ENCODE measurements at places on chromosomes 7 and 10.

DNA sequence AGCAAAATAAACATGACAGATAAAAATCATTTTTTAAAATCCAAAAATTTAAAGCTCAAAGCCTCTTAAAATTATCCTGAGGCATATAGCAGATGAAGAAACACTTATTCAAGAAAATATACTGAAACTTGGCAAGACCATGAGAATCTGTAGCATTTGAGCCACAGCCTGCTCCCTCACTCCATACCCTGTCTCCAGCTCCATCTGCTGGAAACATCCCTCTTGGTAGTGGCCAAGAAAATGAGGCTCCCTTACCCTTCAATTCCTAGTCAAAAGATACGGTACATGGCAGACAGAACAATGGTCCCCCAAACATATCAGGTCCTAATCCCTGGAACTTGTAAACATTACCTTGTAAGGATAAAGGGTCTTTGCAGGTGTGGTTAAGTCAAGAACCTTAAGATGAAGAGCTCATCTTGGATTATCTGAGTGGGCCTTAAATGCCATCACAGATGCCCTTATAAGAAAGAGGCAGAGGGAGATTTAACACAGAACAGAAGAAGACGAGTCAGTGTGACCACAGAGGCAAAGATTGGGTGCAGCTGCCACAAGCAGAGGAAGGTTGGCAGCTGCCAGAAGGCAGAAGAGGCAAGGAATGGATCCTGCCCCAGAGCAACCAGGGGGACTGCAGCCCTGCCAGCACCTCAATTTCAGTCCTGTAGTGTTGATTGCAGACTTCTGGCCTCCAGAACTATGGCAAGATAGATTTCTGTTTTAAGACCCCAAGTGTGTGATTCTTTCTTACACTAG lies 149.4 kb downstream of the ZNF248 start:
- no peak for DNase-seq

GRCh38 chr7:135772639-135773222 lies 24.1 kb upstream of the FAM180A start:
- DNase-seq = no peak

- no peak for DNase-seq
These were observed 390.3 kb downstream of the MAGI2 start for GRCh38 chr7:79063019-79063698.

- DNase-seq = no peak
These were observed 8.3 kb downstream of the TLL2 start for GRCh38 chr10:96505150-96506136.

- DNase-seq = no peak
These were observed 167.6 kb downstream of the GRID1 start for GRCh38 chr10:86199041-86199440.

DNA sequence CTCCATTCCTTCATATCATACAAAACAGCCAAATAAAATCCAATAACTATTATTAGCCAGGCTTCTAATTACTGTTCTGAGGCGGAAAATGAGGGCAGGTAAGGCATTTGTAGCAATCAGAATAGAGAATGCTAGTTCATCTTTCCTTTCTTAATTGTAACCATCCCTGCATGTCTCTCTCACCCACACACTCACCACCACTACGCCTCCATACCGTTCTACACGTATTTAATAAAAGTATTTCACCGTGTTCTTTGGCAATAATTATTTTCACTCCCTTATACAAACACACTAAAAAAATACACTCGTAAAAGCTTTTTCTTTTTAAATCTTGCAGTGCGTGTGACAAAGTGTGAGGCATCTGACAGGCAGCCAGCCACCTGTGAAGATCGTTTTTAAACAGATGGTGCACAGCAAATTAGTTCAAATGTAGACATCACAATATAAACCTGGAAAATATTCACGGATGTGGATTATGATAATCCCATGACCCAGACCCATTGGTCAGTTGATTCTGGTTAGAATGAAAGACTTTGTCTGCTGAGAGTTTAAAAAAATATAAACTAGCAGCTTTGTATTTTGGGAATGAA lies 653.6 kb downstream of the REEP3 start:
- no peak for DNase-seq

DNA sequence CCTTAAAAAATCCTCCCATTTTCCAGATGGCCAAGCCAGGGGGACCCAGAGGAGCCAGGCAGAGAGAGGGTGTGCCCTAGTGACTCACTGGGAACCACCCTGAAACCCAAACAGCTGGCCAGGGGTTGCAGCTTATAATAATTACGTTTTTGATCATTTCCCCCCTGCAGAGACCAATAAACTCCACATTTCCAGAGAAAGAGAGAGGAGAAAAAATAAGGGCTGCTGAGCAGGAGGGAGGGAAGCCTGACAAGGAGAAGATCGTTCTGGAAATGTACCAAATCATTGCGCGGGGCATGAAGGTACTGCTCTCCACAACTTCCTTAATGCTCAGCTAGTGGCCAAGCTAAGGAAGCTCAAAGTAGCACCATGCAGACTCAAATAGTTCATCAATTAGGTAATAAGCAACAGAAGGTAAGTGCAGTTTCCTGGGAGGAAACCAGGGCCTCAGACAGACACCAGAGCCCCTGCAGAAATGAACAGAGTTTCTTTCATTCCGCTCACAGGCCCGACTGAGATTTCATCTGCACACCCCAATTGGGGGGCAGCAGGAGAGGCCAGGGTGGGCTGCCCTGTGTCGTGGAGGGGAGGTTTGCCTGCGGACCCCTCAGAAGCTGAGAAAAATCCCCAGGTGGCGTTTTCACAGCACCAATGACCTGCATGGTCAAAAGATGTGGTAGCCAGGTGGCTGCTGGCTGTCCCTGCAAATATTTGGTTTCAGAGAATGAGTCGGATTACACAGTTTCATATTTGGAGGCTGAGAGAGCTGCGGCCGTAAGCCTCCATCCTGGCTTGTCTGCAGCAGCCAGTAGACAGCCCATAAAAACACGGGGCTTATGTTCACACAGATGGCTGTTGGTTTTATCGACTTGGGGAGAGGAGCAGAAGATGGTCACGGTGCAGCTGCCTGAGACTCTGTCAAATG lies 153.2 kb upstream of the LYZL2 start:
- no peak for DNase-seq

- no peak for DNase-seq
These were observed 558.9 kb upstream of the MGMT start for GRCh38 chr10:128908099-128908498.

DNA sequence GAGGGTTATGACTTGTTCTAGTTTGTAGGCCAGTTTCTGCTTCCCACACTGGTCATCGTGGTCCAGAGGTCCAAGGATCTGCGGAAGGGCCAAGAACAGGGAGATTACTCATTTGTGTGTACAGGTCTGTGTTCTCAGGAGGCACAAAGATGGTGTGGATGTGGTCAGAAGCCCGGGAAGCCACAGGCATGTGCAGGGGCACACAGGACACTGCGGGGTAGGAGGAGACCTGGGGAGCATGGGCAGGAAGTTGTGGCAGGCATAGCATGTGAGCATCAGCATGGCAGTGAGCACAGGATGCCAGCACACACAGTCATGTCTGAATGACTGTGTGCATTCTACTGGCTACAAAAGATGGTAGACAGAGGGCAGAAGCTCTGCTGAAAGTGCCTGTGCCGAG lies 445.8 kb downstream of the PLXNA4 start:
- DNase-seq = no peak

- no peak for DNase-seq
These were observed 28.6 kb downstream of the PDSS1 start for GRCh38 chr10:26725837-26726727.

- no peak for DNase-seq
These were observed 31.8 kb upstream of the GPAM start for GRCh38 chr10:112215342-112215774.

GRCh38 chr10:119700321-119700954 lies 25.4 kb upstream of the INPP5F start:
- no peak for DNase-seq

DNA sequence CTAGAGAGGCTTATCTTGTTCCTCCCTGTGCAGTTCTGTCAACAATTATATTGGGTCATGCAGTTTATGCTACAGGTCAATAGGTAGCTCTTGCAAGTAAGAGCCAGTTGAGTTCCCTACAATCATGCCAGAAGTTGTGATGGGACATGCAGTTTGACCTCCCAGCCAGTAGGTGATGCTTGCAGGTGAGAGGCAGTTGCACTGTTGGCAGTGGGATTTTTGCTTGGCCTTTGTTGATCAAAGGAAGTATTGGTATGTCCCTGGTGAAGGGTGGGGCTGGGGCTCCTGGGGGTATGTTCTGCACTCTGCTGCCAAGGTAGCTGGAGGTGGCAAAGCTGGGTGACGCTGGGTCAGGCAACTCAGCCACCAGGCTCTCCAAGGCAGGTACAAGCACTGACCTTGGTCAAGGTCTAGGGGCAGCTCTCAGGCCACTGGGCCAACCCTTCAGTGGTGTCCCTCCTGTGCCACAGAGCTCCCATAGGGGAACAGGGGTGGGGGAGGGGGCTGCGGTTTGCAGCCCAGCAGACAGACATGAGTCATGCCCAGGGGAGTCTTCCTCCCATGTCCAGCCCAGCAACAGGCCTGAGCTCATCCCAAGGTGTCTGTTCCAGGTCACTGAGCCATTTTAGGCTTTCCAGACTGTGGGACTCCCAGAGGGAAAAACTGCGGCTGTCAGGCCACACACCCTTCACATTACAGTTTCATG lies 43.3 kb downstream of the MEOX2 start:
- DNase-seq = no peak

DNA sequence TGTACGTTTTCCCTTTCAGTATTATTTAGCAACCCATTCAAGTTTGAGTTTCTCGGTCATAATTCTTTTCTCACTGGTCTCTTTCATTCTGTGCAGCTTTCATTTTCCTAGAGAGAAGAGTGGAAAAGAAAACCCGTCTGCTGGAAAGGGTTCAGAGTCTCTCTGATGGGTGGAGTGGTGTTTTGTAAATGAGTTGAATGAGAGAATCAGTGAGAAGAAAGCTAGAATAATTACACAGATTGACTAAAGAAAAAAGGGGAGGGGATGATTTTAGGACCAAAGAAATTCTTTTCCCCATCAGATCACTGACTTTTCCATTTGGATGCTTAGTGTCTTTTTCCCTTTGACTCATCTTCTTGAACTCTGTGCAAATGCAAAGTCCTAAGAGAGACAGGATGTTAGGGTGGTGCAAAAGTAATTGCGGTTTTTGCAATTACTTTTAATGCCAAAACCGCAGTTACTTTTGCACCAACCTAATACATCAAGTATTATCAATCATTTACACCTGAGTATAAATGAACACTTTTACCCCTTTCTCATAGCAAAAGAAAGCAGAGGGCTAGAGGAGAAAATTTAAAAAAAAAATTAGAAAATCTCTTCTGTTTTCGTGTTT lies 242.1 kb upstream of the SP4 start:
- no peak for DNase-seq

DNA sequence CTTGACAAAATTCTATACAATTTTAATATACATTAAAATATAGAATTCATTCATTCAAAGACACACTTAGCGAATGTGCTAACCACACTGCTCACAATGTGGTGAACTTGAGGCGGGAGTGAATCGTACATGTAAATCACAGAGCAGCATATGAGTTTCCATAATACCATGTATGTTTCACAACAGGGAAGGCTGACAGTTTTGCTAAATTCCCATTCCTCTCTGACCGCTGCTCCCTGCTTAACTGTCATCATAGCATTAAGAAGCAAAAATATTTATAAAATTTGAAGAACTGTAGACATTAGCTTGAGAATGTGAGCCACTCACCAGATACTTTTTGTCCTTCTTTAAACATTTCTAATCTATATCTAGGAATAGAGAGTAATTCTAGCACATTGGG lies 763.3 kb downstream of the MAGI2 start:
- DNase-seq = no peak

GRCh38 chr7:47693216-47693615 lies 111.3 kb upstream of the TNS3 start:
- no peak for DNase-seq

- no peak for DNase-seq
These were observed 154.9 kb downstream of the EMX2 start for GRCh38 chr10:117697402-117697801.

- DNase-seq = no peak
These were observed 11.8 kb upstream of the ACTA2 start for GRCh38 chr10:88964360-88964759.

All from cortex of kidney (tissue), 1 donor.